ENCODE measurements at places on chromosomes 5 and 9.

GRCh38 chr5:32163785-32164184 is 10.3 kb downstream of the GOLPH3 start:
- DNase-seq, result no peak

DNA sequence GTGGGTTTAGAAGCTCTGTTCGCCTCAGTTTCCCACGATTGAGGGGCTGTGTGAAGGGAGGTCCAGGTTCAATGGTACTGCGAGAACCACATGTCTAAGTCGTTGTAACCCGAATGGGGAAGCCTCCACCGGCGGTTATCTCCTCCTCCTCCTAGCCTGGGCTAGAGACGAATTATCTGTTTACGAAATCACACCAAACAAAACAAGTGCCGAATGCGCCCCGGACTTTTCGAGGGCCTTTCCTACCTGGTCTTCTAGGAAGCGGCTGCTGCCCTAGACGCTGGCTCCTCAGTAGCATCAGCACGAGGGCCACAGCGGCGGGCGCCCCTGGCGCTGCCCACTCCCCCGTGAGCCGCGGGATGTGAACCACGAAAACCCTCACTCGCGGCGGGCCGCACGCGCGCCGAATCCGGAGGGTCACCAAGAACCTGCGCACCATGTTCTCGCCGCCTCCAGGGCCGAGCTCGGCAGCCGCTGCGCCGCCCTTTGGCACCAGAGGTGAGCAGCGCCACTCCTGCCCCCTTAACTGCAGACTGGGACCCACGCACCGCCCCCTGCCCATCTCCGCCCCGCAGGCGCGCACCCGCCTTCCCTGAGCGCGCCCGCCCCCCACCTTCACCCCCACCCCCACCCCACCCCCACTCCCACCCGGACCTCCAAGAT is at the start of gene CDKN2A:
CDKN2A (minus strand) TSS at position 500 of the 663 bp plus-strand sequence.
- DNase-seq, result peak; percentile 13

DNA sequence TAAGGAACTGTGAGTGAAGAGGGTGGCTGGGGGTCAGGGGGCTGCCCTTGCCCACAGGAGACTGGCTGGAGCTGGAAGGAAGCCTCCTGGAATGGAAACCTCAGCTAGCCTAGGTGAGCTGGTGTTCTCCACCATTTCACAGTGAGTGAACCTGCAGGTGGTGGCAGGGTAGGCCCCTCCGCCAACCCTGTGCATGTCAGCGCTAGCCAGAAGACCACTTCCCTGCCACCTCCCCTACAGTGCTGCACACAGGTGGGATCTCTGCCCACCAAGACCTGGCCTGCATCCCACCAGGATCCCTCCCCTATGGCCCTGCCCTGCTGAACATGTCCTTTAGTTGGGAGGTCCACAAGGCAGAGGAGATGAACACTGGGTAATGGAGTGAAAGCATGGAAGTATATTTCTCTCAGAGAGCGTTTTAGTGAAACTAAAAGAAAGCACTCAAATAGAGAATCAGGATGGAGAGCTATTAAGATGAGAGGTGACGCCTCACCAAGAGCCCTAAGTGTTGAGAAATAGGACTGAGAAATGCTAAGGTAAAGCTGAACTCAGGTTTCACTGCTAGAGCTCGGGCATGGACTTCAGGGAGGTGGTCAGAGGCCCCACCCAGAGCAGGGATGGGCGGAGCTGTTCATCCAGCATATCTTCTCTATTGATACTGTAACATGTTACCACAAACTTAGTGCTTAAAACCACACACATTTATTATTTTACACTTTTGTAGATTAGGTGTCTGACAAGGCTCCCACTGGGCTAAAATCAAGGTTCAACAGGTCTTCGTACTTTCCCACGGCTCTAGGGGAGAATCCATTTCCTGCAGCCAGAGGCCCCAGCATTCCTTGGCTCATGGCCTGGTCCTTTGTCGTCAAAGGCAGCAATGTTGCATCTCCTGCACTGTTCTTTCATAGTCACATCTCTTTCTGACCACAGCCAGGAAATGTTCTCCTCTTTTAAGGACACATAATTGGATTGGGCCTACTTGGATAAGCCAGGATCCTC is 83.2 kb downstream of the DIRAS2 start:
- DNase-seq, result no peak

GRCh38 chr5:171721464-171721863 is 64.2 kb upstream of the SMIM23 start:
- DNase-seq, result no peak

DNA sequence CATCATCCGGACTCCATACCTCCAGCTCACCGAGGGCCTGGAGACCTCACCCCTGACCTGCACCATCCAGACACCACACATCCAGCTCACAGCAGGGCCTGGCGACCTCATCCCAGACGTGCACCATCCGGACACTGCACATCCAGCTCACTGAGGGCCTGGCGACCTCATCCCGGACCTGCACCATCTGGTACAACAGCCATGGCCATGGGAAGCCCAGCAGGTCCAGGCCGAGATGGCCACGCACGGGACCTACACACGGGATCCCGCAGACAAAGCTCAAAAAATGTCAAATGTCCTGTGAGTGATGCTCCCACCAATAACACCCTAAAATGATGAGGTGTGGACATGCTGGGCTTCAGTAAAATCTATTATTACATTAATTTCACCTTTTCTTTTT is 9.7 kb downstream of the TERT start:
- no peak for DNase-seq

DNA sequence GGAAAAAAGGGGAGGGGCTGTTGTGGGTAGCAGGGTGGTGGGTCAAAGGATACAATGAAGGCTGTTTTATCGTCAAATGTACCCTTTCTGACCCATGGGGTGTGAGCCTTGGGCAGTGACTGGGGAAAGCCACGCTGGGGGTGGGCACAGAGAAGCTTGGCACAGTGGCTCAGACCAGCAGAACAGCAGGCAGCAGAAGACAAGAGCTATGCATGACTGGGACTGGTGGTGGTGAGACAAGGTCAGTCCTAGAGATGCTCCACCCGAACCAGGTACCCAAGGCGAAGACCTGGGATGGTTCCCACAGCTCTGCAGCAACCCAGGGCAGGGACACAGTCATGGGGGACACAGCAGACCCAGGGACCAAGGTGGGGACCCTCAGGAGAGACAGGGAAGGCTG is 38.3 kb downstream of the BICD2 start:
- no peak for DNase-seq

DNA sequence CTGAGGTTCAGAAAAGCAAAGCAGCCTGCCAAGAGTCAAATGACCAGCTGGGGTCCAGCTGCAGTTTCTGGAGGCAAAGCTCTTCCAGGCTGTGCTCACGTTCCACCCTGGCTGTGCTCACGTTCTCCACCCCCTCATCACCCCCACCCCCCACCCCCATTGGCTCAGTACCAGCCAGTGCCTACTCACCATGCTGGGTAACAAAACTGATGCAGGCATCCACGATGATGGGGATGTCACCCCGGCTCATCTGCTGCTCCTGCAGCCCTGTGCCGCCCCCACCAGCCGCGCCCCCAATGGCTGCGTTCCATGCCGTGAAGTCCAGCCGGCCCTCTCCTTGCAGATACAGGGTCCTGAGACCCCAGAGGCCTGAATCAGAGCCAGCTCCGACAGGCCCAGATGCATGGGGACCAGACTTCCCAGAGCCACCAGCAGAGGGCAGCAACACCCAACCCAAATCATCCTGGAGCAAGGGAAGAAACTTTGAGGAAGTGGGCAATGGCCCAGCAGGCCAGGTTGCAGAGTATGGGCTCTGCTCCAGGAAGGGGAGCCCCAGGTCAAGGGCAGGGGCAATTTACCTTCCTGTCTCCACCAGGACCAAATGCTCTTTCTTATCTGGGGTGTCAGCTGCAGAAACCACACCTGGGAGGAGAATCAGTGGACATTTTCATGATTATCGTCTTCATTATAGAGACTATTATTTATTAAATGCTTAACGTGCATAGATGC is 13.7 kb upstream of the FCHSD1 start:
- DNase-seq, result peak; percentile 58

Data from activated CD4-positive, CD25-positive, alpha-beta regulatory T cell (primary cell).